SK-N-DZ (cell line): ENCODE measurements at places on chromosomes 6 and 20.

DNA sequence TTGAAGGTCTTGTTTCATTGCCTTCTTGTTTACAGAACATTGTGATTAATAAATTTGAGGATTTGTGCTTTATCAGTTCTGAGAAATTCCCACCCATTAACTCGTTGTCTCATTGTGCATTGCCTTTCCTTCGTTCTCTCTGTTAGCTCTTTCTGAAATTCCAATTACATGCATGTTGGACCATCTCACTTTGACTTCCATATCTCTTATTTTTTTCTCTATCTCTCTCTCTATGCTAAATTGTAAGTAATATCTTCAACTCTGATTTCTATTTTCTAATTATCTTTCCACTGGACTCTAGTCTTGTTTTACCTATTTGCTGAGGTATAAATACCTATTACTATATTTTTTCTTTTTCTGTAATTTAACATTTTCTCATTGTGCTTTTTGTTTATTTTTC is 92.3 kb downstream of the SHLD1 start:
- no peak for DNase-seq

DNA sequence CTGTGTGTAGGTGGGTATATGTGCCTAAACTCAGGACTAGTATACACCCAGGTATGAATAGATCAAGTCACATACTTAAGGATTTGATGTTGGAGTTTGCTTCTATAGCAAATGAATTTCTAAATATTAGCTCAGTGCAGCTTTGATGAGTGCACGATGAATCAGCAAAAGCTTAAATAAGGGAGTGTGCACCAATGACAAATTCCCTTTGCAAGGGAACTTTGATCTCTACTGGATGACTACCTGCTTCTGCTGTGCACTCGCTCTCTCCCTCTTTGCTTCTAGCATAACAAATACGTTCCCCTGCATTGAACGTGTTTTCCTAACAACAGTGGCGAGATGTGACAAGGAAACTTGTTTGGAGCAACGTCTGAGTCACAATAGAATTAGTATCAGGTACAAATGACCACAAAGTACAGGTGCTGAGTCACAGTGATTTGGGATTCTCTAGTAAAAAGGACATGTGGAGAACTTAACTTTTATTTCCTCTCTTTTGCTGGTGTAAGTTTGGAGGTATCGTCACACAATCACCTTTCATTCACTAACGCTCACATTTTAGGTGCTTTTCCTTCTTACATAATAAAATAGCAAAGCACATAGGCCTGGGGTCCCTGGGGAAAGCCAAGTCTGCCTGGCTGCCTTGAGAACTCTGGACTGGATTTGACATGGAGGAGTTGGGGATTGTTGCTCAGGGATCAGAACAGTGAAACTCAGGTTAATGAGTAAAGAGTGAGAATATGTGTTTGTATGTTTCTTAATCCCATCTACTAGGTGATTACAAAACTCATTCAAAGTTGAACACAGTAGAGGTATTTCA is 49.7 kb downstream of the KLHL31 start:
- DNase-seq = no peak

DNA sequence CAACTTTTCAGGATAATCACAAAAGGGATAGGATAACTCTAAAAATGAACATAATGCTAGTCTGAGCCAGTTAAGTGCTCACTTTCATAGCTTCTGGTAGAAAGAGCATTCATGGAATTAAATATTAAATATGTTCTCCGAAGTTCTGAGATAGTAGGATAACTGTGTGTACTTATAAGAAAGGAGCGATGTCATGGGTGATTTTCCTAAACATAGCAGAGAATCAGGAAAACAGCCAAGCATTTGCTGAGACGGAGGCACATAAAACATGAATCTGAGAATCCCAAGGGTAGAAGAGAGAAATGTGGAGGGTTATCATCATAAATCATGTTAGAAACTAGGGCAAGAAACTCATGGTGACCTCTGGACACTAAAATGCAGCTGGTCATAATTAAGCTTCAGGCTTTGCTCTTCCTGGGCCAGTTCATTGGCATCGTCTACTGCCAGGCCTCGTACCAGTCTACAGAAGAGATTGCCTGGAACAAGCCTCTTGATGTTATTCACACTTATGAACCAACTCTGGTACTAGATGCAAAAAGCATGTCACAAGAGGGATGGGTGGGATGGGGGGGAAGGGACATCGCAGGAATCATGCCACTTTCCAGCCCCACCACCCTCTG is 436.6 kb downstream of the PRKN start:
- DNase-seq = no peak

- no peak for DNase-seq
Observed at GRCh38 chr6:83518816-83519480, 6.6 kb downstream of the PRSS35 start.

DNA sequence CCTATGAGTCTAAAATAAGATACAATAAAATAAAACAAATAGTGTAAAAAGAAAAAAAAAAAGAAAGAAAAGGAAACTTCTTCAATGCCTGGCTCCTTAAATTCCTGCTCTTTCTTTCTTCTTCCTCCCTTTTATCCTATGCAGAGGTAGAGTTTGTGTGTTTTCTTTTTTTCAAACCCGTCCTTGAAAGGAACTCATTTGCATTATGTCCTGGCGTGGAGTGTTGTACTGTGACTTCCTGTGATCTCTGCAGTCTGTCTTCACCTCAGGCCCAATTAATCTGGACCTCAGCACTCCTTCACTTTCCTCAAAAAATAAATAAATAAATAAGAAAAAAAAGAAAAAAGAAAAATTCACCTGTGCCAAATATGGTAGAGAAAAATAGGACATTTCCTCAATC is 541.9 kb upstream of the SPTLC3 start:
- no peak for DNase-seq

DNA sequence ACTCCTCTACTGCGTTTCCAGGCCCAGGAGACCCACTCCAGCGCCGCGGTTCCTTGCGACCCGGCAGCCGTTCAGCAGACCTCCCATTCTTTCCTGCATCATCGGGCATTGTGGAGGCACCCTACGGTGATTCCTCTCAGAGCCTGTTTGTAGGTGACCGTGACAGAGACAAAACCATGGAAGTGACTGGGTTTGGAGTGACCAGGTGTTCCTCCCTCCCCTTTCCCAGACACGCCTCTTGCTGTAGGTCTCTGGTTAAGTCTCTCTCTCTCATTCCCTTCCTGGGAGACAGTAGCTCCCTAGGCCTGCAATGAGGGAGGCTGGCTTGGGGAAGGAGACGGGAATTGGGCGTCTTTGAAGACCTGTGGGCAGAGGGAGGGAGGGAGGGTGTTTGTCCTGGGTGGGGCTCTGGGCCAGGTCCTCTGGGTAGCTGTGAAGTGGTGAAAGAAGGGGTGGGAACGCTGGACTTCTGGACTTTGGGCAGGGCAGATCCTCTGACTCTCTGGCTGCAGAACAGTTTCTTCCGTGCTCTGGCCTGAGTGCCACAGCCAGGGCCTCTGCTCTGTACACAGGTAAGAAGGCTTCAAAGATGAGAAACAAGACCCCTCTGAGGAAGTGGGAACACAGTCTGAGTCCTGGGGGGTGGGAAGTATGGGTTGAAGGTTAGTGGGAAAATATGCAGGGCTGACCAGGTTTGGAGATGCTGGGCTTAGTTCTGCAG is 763 bp downstream of the KLC4 start:
- DNase-seq = peak; percentile 29

GRCh38 chr20:48945840-48946514 is 24.5 kb downstream of the ARFGEF2 start:
- DNase-seq = no peak

DNA sequence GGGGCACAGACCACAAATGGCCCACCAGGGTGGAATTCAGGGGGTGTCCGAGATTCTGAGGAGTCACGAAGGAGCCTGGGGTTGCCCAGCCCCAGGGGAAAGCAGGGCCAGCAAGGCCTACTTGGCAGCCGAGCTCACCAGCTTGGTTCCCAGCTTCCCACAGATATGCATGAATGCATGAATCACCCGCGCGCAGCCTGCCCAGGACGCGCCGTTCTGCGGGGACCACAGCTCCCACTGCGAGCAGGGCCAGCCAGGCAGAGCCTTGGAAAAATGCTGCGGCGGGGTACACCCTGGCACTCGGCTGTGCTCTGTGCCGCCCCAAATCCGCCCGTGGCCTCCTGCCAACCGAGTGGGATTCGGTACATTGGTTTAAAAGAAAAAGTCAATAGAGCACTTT is 211.0 kb downstream of the NFATC2 start:
- no peak for DNase-seq

DNA sequence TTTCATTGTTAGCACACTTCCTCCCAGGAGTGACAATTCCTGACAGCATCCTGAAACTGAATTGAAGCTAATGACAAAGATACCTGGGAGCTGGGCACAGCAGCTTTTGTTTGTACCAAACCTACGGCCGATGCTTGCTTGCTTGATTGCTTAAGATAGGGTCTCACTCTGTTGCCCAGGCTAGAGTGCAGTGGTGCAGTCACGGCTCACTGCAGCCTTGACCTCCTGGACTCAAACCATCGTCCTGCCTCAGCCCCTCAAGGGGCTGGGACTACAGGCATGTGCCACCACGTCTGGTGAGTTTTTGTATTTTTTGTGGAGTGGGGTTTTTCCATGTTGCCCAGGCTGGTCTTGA is 84.7 kb upstream of the SCP2D1 start:
- DNase-seq = no peak

DNA sequence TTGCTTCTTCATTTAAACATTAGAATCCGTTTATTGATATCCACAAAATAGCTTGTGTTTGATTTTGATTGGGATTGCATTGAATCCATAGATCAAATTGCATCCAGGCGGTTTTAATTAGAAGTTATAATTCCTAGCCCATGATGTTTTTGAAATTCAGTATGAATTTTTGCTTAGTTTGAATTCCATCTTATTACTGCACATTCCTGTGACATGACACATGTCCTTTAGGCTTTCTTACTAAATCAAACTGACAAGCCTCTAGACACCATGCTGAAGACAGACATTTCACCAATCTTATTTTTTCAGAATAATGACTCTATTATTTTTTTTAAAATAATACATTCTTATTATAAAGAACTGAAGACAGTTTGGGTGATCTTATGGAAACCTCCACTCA is 21.4 kb upstream of the PI16 start:
- no peak for DNase-seq

DNA sequence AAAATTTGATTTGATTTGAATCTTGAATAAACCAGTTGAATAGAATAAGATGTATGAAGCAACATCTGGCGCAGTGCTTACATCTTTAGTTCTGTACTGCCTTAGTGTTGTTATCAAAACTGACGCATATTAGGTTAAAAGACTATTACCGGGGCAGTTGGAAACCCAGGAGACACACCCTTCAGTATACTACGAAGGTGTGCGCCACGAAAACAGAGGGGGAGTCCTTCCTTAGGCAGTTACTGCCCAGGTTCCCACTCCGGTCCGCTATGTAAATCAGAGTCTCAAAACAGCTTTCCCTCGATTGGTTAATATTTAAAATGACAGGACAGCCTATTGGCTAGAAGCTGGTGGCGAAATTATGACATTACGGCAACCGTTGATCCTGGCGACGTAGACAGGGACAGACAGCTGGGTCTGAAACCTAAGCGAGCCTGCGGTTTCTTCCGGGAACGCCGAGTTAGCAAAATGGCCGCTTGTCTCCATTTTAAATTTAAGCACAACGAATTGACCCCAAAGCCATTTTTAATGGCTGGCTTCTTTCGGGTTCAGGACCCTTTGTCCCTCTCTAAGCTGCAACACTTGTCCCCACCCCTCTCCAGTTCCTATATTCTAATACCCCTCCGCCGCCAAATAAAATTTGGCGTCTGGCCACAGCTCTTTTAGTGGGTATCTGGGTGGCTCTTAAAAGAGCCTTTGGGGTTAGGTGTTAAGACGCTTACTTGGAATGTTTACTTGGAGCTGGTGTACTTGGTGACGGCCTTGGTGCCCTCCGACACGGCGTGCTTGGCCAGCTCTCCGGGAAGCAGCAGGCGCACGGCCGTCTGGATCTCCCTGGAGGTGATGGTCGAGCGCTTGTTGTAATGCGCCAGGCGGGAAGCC is 35.8 kb downstream of the HFE start:
- peak; percentile 98 for DNase-seq

DNA sequence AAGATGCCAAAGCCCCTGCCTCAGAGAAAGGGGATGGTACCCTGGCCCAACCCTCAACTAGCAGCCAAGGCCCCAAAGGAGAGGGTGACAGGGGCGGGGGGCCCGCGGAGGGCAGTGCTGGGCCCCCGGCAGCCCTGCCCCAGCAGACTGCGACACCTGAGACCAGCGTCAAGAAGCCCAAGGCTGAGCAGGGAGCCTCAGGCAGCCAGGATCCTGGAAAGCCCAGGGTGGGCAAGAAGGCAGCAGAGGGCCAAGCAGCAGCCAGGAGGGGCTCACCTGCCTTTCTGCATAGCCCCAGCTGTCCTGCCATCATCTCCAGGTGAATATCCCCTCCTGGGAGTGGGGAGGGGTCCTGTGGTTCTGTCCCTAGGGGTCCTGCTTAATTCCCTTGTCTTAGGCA is 1.1 kb downstream of the MYLK2 start:
- no peak for DNase-seq

DNA sequence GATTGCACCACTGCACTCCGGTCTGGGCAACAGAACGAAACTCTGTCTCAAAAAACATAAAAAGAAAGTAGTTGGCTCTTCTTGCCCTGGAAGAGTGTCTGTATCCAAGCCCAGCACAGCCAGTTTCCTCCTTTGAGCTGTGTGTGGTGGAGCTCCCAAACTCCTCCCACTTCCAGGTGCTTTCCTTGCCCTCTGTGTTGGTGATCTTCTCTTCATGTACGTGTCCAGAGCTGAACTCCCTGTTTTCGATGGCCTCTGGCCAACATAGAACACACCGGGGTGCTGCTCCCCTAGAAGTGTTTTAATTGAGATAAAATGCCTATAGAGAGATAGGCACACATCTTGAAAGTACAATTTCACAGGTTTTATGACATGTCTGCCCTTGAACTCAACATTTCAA is 16.7 kb upstream of the SGK2 start:
- DNase-seq = no peak

- DNase-seq = no peak
Observed at GRCh38 chr6:154842833-154843232, 109.6 kb downstream of the SCAF8 start.

DNA sequence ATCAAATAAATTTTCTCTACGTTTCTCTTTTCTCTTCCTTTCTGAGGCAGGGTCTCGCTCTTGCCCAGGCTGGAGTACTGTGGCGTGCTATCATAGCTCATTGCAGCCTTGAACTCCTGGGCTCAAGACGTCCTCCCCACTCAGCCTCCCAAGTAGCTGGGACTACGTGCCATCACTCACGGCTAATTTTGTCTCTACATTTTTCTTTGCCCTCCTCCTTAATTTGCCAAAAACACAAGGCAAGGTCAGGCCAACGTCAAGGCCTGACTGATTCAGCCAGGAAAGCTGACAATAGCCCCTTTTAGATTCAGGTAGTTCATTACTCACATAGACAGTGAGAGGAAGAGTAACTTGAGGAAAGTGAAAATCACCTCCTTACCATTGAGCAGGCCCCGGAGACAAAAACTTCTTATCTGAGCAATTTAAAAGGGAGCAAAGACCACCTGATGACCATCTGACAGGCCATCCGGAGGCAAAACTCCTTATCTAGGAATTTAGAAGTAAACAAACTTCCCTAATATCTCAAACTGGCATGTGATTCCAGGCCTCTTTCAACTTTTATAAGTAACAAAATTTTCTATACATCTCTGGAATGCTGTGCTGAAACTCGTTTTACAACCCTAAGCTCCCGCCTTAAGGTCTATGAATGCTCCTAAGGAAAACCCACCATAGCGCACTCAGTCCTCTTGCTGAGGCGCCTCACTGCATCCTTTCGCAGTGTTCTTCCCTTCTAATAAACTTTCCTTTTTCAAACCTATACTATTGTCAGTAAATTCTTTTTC is 42.1 kb upstream of the SRPK1 start:
- no peak for DNase-seq
